ELR (cell line): ENCODE measurements at places on chromosomes 3 and 15.
A peak's percentile ranks its signal among the peaks of the same experiment; 100 is the strongest.

- no peak for DNase-seq
Observed at GRCh38 chr15:27826902-27827714, 272.0 kb downstream of the OCA2 start.

GRCh38 chr15:80856809-80857377 lies 77.7 kb downstream of the CEMIP start:
- DNase-seq = no peak

GRCh38 chr15:25850154-25851111 lies 12.7 kb downstream of the ATP10A start:
- DNase-seq = peak; percentile 6

DNA sequence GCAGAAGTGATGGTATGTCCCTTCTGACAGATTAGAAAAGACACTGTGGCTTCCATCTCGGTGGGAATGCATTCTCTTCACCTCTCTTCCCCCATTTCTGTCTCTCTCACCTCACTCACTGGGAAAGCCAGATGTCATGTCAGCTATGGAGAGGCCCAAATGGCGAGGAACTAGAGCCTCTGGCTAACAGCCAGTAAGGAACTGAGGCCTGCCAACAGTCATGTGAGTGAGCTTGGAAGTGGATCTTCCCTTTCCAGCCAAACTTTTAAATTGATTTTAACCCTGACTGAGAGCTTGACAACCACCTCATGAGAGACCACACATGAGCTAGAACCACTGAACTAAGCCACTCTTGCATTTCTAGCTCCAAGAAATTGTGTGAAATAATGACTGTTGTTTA lies 35.2 kb upstream of the CDAN1 start:
- no peak for DNase-seq

GRCh38 chr3:78668302-78668701 lies 1099.5 kb downstream of the ROBO1 start:
- DNase-seq = no peak

DNA sequence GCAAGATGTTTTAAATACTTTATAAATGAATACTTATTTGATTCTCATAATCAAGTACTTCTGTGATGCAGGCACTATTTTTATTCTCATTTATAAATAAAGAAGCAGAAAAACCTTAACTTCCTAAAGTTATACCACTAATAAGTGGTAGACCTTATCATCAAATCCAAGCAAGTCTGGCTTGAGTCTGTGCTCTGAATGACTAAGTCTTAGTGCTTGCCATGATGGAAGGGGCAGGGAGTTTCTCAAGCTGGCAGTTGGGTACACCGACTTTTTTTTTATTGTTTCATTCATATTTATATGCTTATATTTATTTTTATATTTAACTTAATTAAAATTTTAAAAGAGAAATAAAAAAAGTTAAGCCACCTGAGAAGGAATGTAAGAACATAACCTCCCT lies 23.6 kb downstream of the SLMAP start:
- no peak for DNase-seq

DNA sequence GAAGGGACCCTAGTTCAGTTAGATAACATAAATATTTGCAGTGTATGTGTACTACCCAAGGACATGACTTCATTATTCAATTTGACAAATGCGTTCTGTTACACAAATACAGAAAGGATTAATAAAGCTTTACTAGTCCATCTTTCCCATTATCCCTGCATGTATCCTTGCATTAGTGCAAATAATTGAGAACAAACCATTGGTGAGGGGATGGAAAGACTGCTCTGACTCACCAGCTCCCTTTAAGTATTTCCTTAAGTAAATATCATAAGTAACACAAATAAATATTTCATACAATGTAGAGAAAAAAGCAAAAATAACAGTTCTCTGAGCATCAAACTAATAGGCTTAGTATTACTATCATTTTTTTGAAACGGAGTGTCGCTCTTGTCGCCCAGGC lies 1.9 kb upstream of the GPD1L start:
- DNase-seq = no peak

DNA sequence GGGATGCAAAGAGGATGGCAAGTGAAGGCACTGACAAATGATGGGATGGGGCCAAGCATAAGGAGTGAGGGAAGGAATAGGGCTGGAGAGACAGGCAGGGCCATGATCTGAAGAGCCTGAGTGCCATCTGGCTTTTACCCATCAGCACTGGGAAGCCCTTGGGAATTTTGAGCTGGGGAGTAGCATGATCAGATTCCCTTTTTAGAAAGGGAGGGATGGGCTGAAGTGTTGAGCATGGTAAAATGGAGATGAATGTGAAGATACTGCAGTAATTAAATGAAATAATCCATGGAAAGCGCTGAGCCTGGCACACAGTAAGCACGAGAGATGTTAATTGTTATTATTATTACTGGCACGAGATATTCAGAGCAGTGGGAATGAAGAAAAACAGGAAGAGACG lies 9.9 kb downstream of the RBP1 start:
- DNase-seq = no peak

DNA sequence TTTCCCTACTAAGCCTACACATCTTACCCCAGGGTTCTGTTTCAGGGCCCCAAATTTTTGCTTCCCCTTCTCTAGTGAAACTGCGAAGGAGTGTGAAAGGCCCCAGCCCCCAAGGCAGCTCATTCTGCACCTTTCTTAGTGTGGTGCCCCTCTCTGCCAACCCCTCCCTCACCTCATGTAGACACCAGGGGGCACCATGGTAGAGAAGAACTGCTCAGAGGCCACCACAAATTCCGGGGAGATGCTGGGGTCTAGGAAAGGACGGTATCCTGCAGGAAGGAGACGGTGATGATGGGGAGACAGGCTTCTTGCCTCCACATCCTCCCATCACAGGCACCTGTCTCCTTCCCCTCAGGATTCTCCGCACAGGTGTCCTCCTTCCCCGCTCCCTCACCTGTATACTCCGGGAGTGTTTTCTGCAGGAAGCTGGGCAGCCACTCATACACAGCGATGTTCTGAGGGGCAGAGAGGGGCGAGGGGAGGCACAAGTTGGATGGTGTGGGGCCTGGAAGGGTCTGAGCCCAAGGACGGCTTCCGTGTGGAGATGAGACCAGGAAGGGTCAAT lies 3.6 kb downstream of the DUOX2 start:
- DNase-seq = no peak
